ENCODE measurements at places on chromosomes 2 and 18. TPM values are rescaled to one million over a fixed set of nuclear protein-coding genes. Genes with fewer than 3 reads are reported as not detected.

- no peaks in the 10 kb centered on the region for H3K27me3 ChIP-seq
- H3K4me1 ChIP-seq, result peaks cover 30% of the 10 kb centered on the region
- no peak for DNase-seq
Observed at GRCh38 chr2:200077838-200078237, 122.5 kb downstream of the MAIP1 start.

DNA sequence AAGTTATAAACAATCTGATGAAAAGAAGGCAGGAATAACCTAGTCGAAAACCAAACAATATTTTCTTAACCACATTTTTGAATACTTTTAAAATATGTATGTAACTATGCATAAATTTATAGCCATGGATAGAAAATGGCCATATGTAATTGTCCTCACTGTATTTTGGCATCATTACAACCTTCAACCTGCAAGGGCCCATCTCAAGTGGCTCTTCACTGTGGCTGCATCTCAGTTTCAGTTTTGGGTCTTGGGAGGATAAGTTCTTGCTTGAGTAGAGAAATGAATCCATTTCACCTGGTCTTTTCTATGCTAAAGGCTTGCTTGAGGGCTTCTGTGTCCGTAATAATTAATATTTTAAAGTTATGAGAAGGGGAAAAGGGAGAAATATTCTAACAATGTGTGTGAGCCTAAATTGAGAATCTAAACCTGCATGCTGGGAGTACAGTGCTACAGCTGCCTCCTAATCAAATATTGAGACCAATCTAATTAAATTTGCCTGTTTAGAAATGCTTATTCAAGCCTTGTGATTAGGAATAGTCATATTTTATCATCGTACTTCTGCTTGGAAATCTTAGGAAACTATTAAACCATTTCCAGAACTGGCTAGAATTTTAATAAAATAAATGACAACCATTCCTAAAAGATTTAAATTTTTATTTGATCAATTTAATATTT is 92.5 kb downstream of the EML4 start:
- H3K27me3 ChIP-seq, result no peaks in the 10 kb centered on the region
- no peak overlapping the region for H3K27ac ChIP-seq
- H3K4me3 ChIP-seq, result no peak overlapping the region
- H3K4me1 ChIP-seq, result no peaks in the 10 kb centered on the region

GRCh38 chr2:13103778-13104493 is 387.2 kb downstream of the TRIB2 start:
- H3K4me3 ChIP-seq, result no peak overlapping the region
- no peaks in the 10 kb centered on the region for H3K4me1 ChIP-seq
- H3K27me3 ChIP-seq, result no peaks in the 10 kb centered on the region

- no peak overlapping the region for H3K27ac ChIP-seq
- no peak for DNase-seq
- no peaks in the 10 kb centered on the region for H3K36me3 ChIP-seq
- no peaks in the 10 kb centered on the region for H3K27me3 ChIP-seq
- no peaks in the 10 kb centered on the region for H3K4me1 ChIP-seq
Observed at GRCh38 chr2:241837197-241837965, 21.3 kb downstream of the PDCD1 start.

Gene DSC3
- 4.5 TPM for total RNA-seq

DNA sequence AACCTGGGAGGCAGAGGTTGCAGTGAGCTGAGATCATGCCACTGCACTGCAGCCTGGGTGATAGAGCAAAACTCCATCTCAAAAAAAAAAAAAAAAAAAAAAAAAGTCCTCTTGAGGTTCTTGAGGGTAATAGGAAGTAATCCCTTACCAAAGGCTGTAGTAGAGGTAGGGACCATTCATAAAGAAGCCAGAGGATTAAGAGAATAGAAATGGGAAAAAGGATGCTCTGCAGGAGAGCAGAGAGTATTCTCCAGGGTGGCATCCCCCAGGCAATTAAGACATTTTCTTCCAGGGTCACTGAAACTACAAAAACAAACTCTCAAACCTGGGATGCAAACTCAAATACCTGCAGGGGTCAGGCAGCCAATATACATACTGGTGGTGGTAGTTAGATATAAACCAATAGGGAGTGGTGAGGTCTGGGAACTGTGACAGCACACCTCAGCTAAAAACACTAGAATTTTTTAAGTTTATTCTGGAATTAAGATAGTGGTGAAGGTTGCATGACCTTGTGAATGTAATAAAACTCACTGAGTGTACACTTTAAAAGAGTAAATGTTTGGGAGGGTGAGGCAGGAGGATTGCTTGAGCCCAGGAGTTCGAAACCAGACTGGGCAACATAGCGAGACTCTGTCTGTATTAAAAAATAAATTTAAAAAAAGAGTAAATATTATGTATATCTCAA is 24.7 kb downstream of the RAPH1 start:
- no peaks in the 10 kb centered on the region for H3K36me3 ChIP-seq
- H3K27me3 ChIP-seq, result no peaks in the 10 kb centered on the region
- H3K4me1 ChIP-seq, result no peaks in the 10 kb centered on the region
- no peak for DNase-seq
- no peak overlapping the region for H3K4me3 ChIP-seq

DNA sequence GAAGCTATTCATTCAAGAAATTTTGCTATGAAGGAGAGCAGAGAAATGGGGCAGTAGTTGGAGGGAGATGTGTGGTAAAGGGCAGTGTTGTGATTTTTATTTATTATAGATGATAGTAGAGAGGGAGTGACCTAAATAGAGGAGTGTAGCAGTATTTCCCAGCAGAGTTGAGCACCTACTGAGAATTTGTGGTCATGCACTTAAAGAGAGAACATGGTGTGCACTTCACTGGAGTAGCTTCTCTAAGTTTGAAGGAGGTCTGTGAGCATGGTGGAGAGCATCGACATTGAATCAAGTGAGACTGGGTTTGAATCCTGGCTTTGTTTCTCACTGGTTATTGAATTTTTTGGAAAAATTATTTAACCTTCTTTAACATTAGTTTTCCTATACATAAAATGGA is 129.2 kb downstream of the AQP4 start:
- H3K27ac ChIP-seq, result no peak overlapping the region
- H3K27me3 ChIP-seq, result no peaks in the 10 kb centered on the region
- H3K36me3 ChIP-seq, result no peaks in the 10 kb centered on the region
- DNase-seq, result no peak
- no peaks in the 10 kb centered on the region for H3K4me1 ChIP-seq
- no peak overlapping the region for H3K4me3 ChIP-seq

- no peak overlapping the region for H3K27ac ChIP-seq
- DNase-seq, result no peak
- H3K4me3 ChIP-seq, result no peak overlapping the region
- H3K36me3 ChIP-seq, result no peaks in the 10 kb centered on the region
Observed at GRCh38 chr2:145546091-145546490, 1026.2 kb upstream of the ZEB2 start.

- H3K27me3 ChIP-seq, result no peaks in the 10 kb centered on the region
- no peak overlapping the region for H3K27ac ChIP-seq
- no peaks in the 10 kb centered on the region for H3K36me3 ChIP-seq
Observed at GRCh38 chr2:69955029-69955428, 6.4 kb downstream of the ASPRV1 start.

- H3K36me3 ChIP-seq, result no peaks in the 10 kb centered on the region
- H3K4me1 ChIP-seq, result no peaks in the 10 kb centered on the region
- no peak for DNase-seq
- H3K4me3 ChIP-seq, result no peak overlapping the region
- no peaks in the 10 kb centered on the region for H3K27me3 ChIP-seq
Observed at GRCh38 chr2:144548532-144549191, 28.7 kb upstream of the ZEB2 start.

DNA sequence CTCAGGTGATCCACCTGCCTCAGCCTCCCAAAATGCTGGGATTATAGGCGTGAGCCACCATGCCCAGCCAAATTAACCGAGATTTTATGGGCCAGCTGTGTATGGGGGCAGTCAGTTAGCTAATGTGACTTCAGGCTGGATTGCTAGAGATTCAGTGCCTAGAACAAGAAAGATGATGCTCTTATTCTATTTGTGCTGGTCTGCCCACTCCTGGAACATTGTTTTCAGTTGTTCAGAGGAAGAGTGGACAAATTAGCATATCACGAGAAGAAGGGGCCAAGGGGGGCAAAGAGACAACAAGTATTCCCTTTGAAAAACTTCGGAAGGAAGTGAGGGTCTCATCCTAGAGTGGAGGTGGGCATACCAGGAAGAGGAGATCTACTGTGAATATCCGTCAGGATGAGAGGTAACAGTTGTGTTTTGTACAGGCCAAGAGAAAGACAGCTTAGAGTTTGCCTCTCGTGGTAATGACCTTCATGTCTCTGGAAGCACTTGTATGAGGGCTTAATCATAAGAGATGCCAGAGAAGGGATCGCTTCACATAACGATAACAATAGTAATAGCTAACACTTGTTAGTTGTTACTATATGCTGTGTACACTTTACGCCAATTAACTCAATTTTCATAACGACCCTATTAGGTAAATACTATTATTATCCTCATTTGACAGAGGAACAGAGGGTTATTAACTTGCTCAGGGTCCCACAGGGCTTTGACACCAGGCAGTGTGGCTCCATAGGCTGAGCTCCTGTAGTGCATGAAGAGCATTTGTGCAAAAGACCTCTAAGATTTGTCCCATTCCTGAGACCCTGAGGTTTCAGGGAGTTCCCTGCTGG is 138.3 kb downstream of the DDX1 start:
- DNase-seq, result no peak
- H3K27ac ChIP-seq, result no peak overlapping the region
- H3K36me3 ChIP-seq, result no peaks in the 10 kb centered on the region
- H3K4me1 ChIP-seq, result peaks cover 35% of the 10 kb centered on the region
- H3K4me3 ChIP-seq, result no peak overlapping the region

Gene MAL
- total RNA-seq, result not detected

Gene ARL6IP6
- 33.1 TPM for total RNA-seq

GRCh38 chr2:18643326-18644114 is 54.2 kb upstream of the NT5C1B start:
- H3K4me1 ChIP-seq, result no peaks in the 10 kb centered on the region
- no peak overlapping the region for H3K4me3 ChIP-seq
- no peak overlapping the region for H3K27ac ChIP-seq
- no peaks in the 10 kb centered on the region for H3K36me3 ChIP-seq
- DNase-seq, result no peak
- no peaks in the 10 kb centered on the region for H3K27me3 ChIP-seq

Gene FSHR
- total RNA-seq, result 1.0 TPM

DNA sequence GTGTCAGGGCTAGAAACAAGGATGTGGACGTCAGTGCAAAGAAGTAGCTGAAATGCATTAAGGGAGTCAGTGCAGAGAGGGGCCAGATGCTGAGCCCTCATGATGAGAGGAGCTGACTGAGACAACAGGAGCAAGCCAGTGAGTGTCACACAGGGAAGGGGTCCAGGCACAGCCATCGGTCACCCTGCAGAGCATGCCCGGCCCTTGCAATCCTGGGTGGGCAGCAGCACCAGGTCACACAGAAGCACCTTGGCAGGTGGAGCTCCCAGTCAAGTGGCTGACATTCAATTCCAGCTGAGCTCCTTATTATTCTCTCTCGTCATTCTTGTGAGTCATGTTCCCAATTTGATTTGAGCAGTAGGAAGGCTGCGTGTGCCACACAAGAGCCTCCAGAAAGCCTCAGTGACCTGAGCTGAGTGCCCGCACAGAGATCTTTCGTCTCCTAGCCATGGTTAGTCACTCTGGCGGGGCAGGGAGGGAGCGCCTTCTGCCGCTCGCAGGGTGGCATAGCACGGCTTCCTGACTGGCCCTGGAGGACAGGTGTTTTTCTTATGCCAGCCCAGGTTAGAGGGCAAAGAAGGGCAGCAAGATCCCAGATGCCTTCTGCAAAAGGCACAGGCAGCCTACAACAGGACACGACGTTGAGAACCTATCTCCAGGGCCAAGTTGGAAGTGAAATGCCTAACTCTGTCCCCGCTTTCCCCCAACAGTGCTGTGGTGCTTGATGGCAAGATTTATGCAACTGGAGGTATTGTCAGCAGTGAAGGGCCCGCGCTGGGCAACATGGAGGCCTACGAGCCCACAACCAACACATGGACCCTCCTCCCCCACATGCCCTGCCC is 220.9 kb downstream of the ATAD2B start:
- no peaks in the 10 kb centered on the region for H3K4me1 ChIP-seq
- DNase-seq, result no peak
- H3K36me3 ChIP-seq, result no peaks in the 10 kb centered on the region
- H3K27me3 ChIP-seq, result no peaks in the 10 kb centered on the region

DNA sequence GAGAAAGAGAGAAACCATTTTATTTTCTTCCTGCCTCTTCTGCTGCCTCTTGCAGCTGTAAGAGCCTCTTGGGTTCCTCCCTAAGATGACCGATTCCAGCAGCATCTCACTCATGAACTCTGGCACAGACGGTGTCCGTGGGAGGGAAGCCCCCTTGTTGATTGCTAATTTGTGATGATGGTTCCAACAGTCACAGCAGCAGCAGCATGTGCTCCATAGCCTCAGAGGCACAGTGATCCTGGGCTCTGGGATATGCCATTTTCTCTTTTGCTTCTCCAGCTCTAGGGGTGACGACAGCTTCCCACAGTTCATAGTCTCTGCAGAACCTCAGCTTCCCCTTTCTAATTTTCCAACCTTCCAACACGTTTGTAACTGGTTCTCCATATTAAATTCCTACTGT is 324.2 kb upstream of the HS6ST1 start:
- no peaks in the 10 kb centered on the region for H3K4me1 ChIP-seq
- H3K27me3 ChIP-seq, result no peaks in the 10 kb centered on the region
- no peak overlapping the region for H3K4me3 ChIP-seq
- no peaks in the 10 kb centered on the region for H3K36me3 ChIP-seq
- DNase-seq, result no peak
- H3K27ac ChIP-seq, result no peak overlapping the region

DNA sequence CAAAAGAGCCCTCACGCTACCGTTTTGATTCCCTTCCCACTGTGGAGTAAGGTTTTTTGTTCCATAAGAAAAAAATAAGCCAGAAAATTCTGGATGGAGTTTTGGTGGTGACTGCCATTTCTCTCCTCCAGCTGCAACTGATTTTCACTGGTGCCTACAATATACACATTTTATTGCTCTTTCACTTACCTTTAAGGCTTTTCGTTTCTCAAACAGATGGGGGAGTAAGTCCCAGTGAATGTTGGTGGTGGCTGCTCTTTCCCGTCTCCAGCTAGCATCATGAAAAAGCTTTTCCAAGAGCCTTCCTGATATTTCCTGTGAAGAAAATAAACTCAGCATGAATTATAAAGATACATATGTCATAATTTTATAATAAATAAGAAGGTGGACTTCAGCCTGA is 932.5 kb upstream of the PIK3C3 start:
- no peak overlapping the region for H3K4me3 ChIP-seq
- no peaks in the 10 kb centered on the region for H3K36me3 ChIP-seq
- DNase-seq, result no peak
- no peaks in the 10 kb centered on the region for H3K27me3 ChIP-seq
- H3K27ac ChIP-seq, result no peak overlapping the region

DNA sequence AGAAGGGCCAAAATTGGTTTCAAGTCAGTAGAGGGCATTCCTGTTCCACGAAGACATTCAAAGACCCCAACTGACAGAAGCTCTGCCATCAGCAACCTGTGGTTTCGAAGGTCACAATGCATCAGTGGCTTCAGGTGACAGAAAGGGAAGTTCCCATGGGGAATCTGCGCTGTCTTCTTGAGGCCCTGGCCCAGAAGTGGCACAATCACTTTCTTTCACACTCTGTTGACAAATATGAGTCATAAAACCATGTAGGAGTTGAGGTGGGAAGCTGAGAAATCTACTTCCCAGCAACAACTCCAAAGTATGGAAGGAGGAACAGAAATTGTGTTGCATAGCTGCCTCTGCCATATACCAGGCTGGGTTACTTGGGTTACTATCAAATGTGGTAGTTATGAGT is 621.1 kb upstream of the FANCL start:
- H3K27me3 ChIP-seq, result no peaks in the 10 kb centered on the region
- no peak overlapping the region for H3K27ac ChIP-seq
- no peak for DNase-seq
- no peaks in the 10 kb centered on the region for H3K4me1 ChIP-seq
- H3K36me3 ChIP-seq, result no peaks in the 10 kb centered on the region
